NCI-H187 treated with DMSO at 0.1 percent for 48 hours (cell line): ENCODE measurements at places on chromosomes 1 and 21.

DNA sequence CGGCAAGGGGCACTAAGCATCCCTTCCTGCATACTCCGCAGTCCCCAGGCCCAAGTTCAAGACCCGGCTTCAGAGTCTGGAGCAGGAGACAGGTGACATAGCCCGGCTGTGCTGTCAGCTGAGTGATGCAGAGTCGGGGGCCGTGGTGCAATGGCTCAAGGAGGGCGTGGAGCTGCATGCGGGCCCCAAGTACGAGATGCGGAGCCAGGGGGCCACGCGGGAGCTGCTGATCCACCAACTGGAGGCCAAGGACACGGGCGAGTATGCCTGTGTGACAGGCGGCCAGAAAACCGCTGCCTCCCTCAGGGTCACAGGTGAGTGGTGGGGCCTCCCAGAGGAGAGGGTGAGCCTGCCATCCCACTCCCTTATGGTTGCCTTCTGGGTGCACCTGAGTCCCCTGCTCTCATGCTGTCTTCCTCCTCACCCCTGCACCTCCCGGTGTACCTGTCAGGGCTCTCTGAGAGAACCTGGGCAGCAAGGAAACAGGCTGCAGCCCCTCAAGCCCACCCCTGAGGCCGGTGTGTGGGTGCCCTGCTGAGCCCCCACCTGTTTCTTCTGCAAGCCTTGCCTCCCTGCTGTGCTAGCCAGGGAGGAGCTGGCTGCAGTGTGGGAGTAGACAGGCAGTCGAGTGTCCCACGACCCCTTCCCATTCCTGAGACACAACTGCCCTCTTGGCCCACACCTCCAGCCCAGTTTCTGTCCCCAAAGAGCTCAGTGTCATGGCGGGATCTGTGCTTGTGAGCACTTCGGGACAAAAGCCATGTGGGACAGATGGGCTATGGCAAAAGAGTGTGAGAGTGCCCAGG, 99.2 kb downstream of the TRIM11 start:
- DNase-seq: no peak

GRCh38 chr1:111585447-111586086, 34.0 kb upstream of the RAP1A start:
- no peak for DNase-seq

DNA sequence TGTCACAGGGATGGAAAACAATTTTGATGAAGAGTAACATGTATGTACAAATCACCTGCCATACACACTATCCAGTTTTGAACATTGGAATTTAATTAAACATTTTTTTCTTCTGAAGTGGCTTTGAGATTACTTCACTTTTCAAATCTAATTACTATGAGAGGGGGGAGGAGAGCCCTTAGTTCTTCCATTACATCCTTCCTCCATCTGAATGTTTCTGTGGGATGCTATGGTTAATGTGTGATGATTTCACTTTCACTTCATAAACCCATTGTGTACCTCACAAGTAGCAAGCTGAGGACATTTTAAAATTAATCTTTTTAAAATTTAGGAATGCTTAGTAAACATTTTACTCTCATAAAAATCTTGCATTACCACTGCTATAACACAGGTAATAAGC, 156.9 kb downstream of the RUNX1 start:
- DNase-seq: no peak

DNA sequence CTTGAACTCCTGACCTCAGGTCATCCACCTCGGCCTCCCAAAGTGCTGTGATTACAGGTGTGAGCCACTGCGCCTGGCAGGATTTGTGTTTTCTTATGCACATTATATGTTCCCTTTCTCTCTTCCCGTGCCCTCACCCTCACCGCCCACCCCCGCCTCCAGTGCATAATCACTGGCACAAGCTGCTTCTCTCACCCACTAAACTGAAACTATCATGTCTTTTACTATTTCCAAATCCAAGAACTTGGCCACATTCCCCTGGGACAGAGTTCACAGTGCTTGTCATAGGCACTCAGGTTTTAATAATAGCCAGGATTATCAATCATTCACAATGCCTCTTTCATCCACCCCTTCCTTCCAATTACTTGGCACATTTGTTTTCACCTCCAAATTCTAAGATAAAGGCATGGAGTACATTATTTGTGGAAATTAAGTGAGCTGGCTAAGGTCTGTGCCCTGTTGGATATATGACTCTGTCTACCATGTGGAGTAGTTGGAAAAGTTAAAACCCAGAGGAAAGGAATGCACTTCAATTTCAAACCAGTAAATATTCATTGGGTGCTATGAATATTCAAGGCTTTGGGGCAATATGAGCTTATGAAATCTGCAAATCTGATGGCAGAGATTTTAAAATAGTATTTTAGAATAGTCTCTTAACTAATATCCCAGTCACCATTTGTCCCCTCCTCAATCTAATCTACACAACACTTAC, 17.6 kb upstream of the MAPKAPK2 start:
- DNase-seq: no peak

DNA sequence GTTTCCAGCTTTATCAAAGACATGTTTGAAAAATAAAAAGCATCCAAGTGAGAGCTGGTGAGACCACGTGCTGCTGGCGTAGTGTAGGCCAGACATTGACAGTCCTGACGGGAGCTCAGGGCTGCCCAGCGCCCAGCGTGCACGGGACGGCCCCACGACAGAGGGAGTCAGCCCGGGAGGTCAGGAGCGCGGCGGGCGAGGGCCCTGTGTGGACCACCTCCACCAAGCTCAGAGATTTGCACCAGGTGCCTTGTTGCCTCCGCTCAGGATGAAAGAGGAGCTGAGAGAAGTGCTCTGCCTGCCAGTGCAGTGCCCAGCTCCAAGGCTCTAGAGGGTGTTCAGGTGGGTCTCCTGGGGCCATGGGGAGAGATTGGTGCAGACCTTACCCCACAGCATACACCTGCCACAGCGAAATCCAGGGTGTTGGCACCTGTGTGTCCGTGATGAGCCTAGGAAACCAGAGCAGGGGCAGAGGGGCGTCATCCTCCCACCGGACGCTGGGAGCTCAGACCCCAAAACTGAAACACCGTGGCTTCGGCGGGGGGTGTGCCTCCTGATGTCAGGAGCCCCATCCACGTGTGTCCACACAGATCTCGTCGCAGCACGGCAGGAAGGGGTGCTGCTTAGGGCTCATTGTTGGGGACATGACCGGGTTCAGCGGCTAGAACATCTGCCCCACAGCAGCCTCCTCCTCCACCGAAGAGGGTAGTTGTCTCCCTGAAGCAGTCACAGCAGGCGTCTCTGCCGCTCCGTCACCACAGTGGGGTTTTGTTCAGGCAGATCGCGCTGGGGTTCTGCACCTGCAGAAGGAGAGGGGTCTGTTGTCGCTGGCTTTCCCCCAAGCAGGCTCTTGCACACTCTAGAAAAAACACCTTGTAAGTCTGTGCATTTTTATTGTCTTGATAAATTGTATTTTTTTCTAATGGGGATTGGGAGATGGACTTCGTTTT, 64.2 kb downstream of the POFUT2 start:
- DNase-seq: no peak

GRCh38 chr1:206467915-206468314, 2.4 kb upstream of the IKBKE start:
- DNase-seq: peak; percentile 41

- DNase-seq: no peak
Measured at GRCh38 chr1:22611530-22611947, 24.9 kb upstream of the C1QA start.

DNA sequence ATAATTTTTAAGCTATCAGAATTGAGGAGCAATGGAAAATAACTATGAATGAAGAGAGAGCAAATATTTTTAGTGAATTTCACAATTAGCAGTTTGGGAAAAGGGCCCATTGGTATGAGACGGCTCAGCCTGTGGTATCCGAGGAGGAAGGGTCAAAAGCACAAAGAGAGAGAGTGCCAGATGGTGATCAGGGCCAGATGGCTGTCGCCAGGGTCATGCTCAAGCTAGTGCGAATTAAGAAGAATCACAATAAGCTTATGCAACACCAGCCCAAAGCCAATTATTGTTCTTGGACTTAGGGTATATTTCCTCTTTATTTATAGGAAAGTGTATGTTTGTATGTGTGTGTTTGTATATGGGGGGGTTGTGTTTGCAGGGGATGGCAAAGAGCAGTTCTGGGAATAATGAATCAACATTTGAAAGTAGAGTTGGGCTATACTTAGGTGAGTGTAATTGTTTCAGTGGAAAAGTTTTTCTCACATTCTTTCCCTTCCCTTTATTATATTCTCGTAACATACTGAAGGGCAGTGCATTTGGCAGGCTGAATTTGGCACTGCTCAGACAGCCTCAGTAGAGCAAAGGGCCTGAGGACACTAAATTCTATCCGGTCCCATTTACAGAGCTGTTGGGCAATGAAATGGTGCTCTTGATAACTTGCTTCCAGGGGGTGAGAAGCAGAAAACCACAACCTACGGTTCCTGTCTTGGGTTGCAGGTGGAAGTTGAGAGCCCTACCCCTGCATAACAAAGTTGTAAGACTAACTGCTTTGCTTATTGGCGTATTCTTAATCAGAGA, 19.5 kb upstream of the DDR2 start:
- DNase-seq: no peak

- DNase-seq: no peak
Measured at GRCh38 chr1:117586747-117587498, 18.9 kb upstream of the TENT5C start.

DNA sequence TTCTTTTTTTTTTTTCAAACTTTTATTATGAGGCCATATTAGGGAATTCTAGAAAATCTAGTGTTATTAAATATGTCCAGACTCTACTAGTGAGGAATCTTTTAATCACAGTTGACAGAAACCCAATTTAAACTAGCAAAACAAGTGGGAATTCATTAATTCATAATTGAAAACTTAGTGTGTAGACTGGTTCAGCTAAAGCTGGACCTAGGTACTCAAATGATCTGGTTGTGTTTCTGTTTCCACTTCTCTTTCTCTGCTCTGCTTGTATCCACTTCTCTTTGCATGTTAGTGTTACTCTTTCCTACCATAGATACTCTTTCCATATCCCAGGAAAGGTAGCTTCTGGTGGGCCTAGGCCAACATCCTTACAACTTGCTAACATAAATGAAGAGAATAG, 81.2 kb upstream of the HIVEP3 start:
- DNase-seq: no peak

DNA sequence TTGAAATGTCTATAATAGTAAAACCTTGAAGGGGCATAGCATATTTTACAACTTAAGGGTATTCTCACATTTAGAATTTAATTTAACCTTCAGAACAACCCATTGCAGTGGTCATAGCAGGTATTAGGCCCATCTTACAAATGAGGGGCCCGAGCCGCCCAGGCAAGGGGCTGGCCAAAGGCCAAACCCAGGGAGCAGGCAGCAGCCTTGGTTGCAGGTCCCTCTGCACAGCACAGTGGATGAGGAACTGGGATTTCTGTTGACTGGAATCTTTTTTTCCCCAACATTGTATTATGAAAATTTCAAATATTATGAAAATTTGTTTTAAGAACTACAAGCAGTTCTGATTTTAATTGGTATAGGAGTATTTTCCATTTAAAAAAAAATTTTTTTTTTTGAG, 33.2 kb downstream of the CCSAP start:
- no peak for DNase-seq

- DNase-seq: no peak
Measured at GRCh38 chr1:23521588-23521987, 9.4 kb downstream of the E2F2 start.

GRCh38 chr1:239303289-239303688, 83.1 kb upstream of the CHRM3 start:
- no peak for DNase-seq

GRCh38 chr1:2501041-2501819, 25.1 kb downstream of the PLCH2 start:
- DNase-seq: no peak

- peak; percentile 37 for DNase-seq
Measured at GRCh38 chr1:154869351-154870114, 548 bp downstream of the KCNN3 start.

DNA sequence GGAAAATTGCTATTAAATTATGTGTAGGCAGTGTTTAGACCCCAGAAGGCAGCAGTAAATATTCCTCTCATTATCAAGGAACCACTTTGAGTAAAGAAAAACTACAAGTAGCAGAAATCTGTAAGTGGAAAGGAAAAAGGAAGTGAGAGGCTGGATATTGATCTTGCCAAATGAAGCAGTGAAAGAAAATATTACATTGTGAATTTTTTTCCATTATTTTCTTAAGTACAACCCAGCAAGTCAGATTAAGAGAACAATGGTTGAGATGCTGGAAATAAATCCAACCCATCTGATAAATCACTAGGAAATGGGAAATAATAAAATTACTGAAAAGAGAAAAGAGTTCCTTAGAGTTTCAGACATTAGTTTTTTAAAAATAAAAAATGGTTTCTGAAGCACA, 106.7 kb downstream of the HMCN1 start:
- no peak for DNase-seq

- no peak for DNase-seq
Measured at GRCh38 chr1:5950201-5950895, 41.9 kb downstream of the NPHP4 start.

DNA sequence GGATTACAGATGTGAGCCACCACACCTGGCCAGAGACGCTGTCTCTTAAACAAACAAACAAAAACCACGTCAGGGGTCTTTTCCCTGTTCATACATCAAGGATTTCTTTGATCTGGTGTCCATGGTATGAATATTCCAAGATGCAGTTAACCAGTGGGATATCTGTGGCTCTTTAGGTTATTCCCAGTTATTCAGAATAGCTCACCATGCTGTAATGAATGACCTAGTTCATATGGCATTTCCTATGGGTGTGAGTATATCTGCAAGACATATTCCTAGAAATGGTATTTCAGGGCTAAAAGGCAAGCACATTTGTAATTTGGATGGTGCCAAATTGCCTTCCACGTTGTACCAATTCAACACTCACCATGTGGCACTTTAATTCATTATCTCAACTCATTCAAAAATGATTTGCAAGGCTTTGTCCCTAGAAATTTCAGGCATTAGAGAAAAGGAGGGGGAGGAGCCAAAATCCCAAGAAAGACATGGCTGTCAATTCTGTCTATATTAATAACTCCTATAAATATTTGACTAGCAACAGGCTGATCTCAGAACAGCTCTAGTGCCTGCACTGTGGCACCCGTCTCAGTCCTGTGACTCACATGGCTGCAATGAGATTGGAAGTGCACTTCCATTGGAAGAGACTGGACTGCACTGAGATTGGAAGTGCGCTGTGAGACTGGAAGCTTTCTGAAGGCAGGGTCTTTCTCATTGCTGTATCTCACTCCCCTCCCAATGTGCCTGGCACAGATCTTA, 6.0 kb upstream of the STMN1 start:
- DNase-seq: no peak

DNA sequence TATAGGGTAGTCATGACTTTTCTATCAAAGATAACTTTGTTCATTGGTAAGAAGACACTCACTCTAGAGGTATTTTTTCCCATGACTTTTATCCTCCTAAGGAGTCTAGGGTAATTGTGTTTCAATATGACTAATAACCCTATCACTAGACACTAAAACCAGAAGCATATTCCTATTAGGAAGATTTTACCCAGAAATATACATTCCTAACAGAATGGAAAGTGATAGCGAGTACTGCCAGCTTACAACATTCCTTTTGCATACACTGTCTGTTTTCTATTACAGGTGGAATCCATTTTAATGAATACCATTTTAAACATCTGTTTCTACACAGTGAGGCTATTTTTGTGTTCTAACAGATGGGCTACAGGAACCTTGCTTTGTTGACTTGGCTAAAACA, 31.4 kb upstream of the C1orf185 start:
- DNase-seq: no peak
